ENCODE measurements at places on chromosomes 16 and 17.

DNA sequence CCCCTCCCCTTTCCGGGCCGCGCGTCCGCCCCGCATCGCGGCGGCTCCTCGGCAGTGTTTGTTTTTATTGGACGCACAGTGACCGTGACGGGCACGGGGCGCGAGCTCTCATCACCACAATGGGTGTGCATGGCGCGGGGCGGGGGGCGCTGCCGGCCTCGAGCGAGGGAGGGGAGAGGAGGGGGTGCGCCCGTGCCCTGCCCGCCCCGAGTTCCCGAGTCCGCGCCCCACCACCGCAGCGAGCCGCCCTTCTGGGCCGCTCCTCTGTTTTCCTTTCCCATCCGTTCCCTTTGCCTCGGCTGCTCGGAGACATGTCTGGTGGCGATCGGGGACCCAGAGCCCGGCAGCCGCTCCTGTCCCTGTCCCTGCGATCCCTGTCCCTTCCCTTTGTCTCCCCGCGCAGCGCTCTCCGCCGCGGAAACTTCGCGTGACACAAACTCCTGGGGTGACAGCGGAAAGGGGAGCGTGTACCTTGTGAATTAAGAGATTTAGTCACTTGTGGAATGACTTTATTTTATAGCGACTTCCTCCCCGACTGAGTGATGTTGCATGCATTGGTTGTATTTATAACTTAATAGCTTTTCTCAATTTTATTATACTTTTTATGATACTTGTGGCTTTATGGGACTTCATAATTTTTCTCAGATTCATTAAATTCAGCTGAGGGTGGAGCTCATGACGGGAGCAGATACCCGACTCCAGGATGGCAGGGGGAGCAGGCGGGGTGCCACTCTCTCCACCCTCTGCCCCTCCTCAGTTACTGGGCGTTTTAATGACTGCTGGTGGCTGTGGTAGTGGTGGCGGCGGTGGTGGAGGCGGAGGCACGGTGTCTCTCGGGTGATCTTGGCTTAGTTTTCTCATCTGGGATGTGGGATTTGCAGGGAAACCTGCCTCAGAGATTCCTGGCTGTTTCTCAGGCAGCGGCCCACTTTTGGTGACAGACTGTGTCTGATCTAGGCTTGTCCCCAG lies 40.8 kb downstream of the MRM1 start:
- no peak for DNase-seq

DNA sequence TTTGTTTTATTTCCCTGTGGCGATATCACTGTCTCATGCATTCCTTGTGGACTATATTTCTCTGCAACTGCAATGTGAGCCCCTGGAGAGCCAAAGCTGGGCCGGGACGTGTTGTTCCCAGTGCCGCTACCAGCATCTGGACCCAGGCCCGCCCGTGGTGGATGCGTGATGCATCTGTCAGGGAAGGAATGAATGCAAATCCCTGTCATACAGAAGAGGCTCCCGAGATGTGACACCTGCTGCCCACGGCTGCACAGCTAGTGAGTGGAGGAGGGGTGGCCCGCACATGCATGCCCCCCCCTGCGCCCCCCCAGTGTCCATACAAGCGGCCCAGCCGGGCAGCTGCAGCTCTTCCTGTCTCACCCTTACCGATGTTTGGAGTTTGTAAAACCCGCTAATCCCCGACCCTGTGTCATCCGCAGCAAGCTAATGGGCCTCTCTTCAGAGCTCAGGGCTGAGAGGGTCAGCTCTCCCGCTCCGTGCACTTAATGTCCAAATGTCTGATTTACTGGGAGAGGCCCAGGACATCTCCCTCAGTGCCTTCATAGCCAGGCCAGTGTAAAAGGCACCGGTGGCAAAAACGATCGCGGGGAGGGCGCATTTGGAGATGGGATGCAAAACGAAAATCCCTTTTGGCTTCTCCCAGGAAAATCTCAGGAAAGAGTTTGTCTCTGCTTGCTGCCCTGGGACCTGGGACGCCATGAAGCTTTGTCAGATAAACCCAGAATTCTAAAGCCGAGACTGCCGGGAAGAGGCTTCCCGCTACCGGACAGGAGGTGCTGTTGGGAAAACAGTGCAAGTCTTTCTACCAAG lies 91.8 kb downstream of the FOXL1 start:
- DNase-seq, result no peak

DNA sequence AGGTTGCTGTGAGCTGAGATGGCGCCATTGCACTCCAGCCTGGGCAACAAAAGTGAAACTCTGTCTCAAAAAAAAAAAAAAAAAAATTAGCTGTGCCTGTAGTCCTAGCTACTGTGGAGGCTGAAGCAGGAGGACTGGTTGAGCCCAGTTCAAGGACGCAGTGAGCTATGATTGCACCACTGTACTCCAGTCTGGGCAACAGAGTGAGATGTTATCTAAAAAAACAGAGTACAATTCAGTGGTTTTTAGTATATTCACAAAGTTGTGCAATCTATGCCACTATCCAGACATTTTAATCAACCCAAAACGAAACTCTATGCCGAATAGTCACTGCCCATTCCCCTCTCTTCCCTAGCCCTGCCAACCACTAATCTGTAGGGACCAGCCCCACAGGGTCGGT lies 25.1 kb downstream of the C16orf54 start:
- no peak for DNase-seq

DNA sequence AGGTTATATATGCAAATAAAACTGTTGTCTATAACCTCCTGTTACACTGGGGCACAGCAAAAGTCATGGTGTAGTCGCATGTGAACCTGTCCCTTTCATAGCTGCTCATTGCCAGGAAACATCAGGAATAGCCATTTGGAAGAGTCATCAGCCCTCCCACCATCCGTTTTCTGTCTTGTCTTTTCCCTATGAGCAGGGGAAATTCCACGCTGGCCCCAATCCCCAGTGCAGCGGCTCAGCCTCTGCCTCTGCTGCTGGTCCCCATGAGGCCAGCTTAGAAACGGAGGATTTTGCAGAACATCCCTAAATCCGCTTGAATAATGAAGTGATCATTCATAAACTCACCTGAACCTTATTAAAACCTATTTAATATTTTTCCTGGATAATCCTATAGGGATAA lies 10.5 kb downstream of the MAPT start:
- no peak for DNase-seq

- DNase-seq, result no peak
Observed at GRCh38 chr17:31249835-31250141, 47.3 kb downstream of the OMG start.

Data from right renal pelvis (tissue), 4 donors.